ELR (cell line): ENCODE measurements at places on chromosomes 4 and X.

GRCh38 chr4:172758586-172759340 lies 409.8 kb upstream of the GALNT7 start:
- peak; percentile 81 for DNase-seq

DNA sequence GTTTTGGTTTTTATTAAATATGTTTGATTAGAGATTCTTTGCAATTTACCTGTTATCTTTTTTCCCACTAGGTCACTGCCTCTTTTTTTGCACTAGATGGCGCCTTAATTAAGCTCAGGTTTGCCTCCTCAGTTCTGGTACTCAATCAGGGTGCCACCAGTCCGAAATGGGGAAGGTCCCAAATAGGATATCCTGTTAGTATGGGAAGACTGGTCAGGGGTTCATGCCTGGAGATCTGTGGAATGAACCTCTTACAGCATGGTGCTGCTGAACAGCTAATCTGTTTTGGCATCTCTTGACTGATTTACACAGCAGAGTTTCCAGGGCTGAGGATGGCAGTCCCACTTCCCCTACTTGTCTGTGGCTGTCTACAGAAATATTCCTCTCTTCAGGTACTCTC lies 24.2 kb upstream of the VSIG1 start:
- peak; percentile 43 for DNase-seq

DNA sequence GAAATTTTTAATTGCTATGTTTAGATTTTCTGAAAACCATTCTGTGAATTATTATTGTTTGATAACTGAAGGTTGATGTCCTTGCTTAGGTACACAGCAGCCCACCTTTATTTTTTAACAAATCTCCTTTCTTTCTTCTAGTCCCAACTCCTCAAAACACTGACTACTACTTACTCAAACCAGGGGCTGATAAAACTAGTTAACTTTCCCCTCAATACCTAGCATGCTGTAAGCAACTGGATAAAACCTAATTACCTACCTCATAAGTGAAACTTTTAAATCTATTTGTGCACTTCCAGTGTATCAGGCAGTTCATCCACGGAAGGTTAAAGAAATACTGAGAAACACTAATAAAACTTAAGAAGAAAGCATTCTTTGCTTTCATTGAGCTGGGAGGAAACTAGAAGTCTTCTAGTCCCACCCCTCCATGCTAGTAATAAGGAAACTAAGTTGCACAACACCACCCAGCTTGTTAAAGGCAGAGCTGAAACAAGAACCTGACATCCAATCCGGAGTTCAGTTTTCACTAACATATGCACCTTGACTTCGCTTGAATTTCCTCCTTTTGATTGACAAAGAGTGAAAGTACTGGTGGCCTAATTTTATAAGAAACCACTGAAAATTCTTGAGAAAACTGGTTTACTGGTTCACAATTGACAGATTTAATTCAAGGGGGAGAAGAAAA lies 180.2 kb upstream of the TET2 start:
- DNase-seq = no peak

GRCh38 chr4:132504438-132504837 lies 644.7 kb upstream of the PCDH10 start:
- DNase-seq = peak; percentile 59

GRCh38 chr4:107044170-107044569 lies 8.1 kb upstream of the DKK2 start:
- peak; percentile 42 for DNase-seq

DNA sequence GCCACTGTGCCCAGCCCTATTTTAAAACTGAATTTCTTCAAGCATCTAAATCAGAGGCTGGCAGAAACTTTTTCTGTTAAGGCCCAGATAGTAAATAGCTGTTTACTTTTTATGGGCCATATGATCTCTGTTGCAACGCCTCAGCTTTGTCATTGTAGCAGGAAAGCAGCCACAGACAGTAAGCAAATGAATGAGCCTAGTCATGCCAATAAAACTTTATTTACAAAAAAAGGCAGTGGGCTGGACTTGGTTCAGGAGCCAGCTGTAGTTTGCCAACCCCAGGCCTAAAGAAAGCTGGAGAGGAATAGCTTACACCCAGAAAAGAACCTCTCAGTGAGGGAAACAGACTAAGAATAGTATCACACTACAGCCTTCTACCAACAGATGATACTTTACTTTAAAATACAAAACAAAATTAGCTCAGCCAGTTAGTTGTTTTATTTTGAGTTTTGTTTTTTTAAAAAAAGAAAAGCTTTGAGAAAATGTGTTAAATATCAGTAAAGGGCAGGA lies 25.5 kb downstream of the CHST7 start:
- DNase-seq = peak; percentile 13

- no peak for DNase-seq
Observed at GRCh38 chr4:83832110-83832825, 296.4 kb downstream of the GPAT3 start.

- no peak for DNase-seq
Observed at GRCh38 chr4:5357870-5358269, 306.6 kb downstream of the STK32B start.

DNA sequence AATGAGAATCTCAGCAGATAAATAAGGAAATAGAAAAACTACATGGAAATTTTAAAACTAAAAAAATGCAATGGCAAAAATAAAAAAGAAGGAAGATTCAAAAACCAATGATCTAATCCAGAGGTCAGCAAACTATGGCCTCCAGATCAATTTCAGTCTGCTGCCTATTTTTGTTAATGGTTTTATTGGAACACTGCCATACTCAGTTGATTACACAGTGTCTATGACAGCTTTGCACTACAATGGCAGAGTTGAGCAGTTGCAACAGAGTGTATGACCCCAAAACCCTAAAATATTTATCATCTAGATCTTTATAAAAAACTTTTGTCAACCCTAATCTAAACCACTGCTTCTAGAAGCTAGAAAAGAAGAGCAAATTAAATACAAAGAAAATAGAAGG lies 170.3 kb downstream of the RAB28 start:
- DNase-seq = no peak

DNA sequence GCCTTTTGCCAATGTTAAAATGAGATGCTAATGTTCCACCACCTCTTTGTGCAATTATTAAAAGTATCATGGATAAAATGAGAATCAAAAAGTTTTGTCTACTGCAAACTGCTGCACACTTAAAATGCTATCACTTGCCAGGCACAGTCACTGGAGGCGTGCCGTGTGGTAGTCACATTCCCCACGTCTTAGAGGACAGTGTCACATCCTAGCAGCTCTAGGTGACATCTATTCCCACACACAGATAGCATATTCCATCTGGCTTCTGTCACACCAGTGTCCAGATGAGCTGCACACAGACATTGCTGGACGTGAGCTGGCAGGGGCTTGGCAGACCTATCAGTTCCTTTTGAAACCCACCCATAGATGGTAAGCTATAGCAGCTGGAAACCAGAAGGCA lies 47.0 kb downstream of the NSG1 start:
- no peak for DNase-seq

GRCh38 chrX:86263526-86263925 lies 115.3 kb downstream of the DACH2 start:
- DNase-seq = no peak

GRCh38 chrX:68598841-68599240 lies 48.6 kb upstream of the STARD8 start:
- peak; percentile 3 for DNase-seq

DNA sequence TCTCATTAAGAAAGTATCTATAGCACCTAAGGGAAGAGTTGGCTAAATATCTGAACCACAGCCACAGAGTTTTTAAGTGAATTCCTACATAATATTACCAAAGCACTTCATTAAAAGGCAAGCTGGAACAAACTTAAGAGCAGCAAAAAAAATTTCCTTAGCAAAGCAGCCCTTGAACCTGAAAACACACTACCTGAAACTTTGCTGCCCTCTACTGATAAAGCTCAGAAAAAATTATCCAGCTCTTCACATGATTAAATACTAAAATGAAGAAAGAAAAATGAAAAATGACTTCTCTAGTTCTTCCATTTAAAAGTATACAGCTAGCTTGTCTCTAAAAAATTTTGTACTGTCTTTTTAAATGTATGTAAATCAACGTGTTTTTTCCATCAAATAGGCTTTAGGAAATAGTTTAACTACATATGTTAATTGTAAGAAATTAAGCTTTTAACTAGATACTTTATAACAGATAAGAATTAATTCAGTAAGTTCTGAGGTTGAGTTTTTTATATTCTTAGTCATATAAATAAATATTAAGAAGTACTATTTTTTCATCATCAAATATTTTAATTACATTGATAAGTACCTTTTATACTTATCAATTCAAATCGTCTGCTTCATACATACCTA lies 156.1 kb downstream of the STPG2 start:
- DNase-seq = peak; percentile 13
